ENCODE measurements at places on chromosomes 4 and X. TPM values are rescaled to one million over a fixed set of nuclear protein-coding genes. Genes with fewer than 3 reads are reported as not detected.

- H3K36me3 ChIP-seq: peaks cover 1% of the 10 kb centered on the region
- no peak overlapping the region for H3K27ac ChIP-seq
- no peak overlapping the region for H3K4me3 ChIP-seq
- H3K27me3 ChIP-seq: no peaks in the 10 kb centered on the region
Measured at GRCh38 chrX:96776966-96777365, 92.3 kb downstream of the DIAPH2 start.

GRCh38 chr4:41887821-41888686, 47.2 kb upstream of the TMEM33 start:
- no peaks in the 10 kb centered on the region for H3K36me3 ChIP-seq
- H3K27me3 ChIP-seq: peaks cover 48% of the 10 kb centered on the region
- no peak overlapping the region for H3K4me3 ChIP-seq
- H3K27ac ChIP-seq: no peak overlapping the region
- no peaks in the 10 kb centered on the region for H3K4me1 ChIP-seq

GRCh38 chrX:153642051-153642654, 4.8 kb upstream of the DUSP9 start:
- no peak overlapping the region for H3K4me3 ChIP-seq
- peaks cover 7% of the 10 kb centered on the region for H3K4me1 ChIP-seq
- H3K27me3 ChIP-seq: peaks cover 41% of the 10 kb centered on the region
- DNase-seq: no peak
- no peaks in the 10 kb centered on the region for H3K36me3 ChIP-seq

GRCh38 chrX:121579016-121579760, 531.8 kb downstream of the GLUD2 start:
- H3K4me1 ChIP-seq: no peaks in the 10 kb centered on the region
- DNase-seq: no peak
- no peak overlapping the region for H3K4me3 ChIP-seq
- no peaks in the 10 kb centered on the region for H3K36me3 ChIP-seq
- no peaks in the 10 kb centered on the region for H3K27me3 ChIP-seq

- DNase-seq: no peak
- no peak overlapping the region for H3K27ac ChIP-seq
- no peaks in the 10 kb centered on the region for H3K4me1 ChIP-seq
- H3K27me3 ChIP-seq: no peaks in the 10 kb centered on the region
- no peak overlapping the region for H3K4me3 ChIP-seq
- H3K36me3 ChIP-seq: no peaks in the 10 kb centered on the region
Measured at GRCh38 chrX:122582280-122582974, 601.7 kb upstream of the GRIA3 start.

TBC1D19 gene
- total RNA-seq: 8.0 TPM

Measured in activated CD8-positive, alpha-beta memory T cell treated with anti-CD3 and anti-CD28 coated beads, Interleukin-2, amount 10 ng/mL, durations not matched to agents 7 days and 5 days (primary cell).